ENCODE measurements at places on chromosomes 1 and 21.

DNA sequence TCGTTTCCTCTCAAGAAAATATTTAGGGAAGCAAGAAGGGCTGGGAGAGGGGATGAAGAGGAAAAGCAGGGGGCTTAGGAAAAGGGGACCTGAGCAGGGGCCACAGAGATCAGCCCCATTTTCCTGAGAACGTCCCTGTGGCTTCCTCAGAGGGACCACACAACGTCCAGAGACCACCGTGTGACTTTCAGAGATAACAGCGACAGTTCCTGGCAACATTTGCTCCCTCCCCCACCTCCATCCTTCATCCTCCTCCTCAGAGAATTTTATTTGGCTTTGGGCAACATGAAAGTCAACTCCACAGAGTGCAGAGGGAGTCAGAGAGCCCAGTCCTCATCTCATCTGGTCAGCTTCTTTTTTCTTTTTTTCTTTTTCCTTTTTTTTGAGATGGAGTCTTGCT, 50.9 kb downstream of the RUNX1 start:
- DNase-seq: no peak

DNA sequence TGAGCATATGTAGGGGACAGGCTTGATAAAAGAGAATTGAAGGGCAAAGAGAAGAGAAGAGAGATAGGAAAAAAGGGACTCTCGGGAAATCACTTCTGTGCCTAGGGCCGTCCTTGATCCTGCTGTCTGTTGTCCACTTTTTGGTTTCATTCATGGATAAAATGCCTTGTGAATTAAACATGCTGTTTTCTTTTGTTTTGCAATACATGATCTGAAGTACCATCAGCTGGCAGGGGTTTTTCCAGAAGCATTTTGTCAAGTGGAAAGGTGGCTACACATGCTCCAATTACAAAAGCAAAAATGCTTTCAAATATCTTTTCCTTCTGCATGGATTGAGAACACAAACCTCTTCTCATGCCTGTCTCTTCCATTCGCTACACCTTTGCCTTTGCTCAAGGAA, 361.7 kb downstream of the PDE4B start:
- DNase-seq: no peak

- no peak for DNase-seq
Measured at GRCh38 chr1:170587253-170587593, 55.3 kb downstream of the GORAB start.

DNA sequence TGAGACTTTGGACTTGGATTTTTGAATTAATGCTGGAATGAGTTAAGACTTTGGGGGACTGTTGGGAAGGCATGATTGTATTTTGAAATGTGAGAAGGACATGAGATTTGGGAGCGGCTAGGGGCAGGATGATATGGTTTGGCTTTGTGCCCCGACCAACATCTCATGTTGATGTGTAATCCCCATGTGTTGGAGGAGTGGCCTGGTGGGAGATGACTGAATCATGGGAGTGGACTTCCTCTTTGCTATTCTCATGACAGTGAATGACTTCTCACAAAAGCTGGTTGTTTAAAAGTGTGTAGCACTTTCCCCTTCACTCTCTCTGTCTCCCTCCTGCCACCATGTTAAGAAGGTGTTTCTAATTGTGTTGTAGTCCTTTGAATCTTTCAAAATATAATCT, 9.3 kb upstream of the PHGDH start:
- no peak for DNase-seq

DNA sequence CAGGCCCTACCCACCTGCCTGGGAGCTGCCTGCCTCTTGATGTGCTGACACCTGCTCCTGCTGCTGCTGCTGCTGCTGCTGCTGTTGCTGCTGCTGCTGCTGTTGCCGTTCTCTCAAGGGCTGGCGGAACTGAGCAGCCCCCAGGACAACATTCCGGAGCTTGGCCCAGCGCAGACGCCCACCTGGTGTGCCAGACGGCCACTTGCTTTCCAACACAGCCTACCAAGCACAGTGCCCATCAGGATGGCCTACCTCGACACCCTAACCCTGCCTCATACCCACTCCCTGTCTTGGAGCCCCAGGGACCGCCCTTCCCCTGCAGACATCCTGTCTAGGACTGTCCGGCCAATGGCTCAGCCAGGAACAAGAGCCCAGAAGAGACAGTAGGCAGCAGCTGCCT, 11.8 kb downstream of the DENND4B start:
- DNase-seq: no peak

DNA sequence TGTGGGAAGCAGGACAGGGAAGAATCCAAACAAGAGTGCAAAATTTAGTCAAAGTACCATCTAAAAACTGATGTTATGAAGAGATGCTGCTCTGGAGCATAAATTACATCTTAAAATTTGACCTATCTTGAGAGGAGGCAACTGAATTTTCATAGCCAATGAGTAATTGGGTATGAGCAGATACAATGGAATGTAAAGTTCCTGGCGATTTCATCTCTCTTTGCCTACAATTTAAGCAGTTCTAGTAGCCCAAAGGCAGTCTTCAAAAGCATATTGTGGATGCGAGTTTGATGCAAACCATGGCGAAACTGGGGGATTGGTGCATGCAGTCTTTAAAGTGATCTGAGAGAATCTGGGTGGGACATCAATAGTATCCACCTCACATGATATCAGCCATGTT, 1265.9 kb downstream of the BRINP3 start:
- no peak for DNase-seq

- no peak for DNase-seq
Measured at GRCh38 chr1:17118268-17118667, 983 bp downstream of the PADI2 start.

GRCh38 chr1:211371406-211372105, 44.9 kb downstream of the TRAF5 start:
- DNase-seq: no peak

DNA sequence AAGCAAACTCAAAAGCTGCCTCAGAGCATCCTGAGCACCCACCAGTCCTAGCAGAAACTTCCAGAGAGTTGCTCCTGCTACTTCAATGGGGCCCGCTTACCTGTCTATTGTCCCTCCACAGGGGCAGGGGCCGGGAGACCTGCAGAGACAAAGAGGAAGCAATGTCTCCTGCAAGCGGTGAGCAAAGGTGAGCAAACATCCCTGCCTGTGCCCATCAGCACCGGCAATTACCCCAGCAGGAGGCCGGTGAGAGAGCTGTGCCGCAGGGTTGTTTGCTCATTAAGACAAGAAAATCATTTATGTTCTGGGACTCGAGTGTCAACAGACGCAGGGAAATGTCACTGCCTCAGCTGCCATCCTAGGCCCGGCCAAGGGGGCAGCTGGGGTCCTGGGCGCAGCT, 53.8 kb upstream of the TARDBP start:
- no peak for DNase-seq

GRCh38 chr21:39366563-39366962, 17.7 kb upstream of the HMGN1 start:
- no peak for DNase-seq

DNA sequence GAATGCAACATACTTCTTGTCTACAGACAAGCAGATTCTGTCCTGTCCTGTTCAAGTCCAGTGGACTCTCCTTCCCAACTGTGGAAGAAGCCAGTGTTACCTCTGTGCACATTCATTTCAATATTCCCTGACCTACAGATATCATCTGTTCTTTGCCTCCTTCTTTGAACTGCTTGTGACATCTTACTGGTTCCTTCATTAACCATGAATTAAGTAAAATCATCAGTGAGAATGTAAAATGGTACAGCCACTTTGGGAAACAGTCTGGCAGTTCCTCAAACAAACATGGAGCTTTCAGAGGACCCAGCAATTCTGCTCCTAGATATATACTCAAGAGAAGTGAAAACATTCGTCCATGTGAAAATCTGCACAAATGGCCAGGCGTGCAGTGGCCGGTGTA, 6.8 kb downstream of the SRARP start:
- DNase-seq: no peak

GRCh38 chr1:94792473-94793295, 27.5 kb upstream of the SLC44A3 start:
- DNase-seq: no peak

- DNase-seq: no peak
Measured at GRCh38 chr1:240888039-240888786, 276.3 kb upstream of the GREM2 start.

- no peak for DNase-seq
Measured at GRCh38 chr1:62781841-62782543, 1.9 kb upstream of the ATG4C start.
